ENCODE measurements at places on chromosomes 6 and 20.

DNA sequence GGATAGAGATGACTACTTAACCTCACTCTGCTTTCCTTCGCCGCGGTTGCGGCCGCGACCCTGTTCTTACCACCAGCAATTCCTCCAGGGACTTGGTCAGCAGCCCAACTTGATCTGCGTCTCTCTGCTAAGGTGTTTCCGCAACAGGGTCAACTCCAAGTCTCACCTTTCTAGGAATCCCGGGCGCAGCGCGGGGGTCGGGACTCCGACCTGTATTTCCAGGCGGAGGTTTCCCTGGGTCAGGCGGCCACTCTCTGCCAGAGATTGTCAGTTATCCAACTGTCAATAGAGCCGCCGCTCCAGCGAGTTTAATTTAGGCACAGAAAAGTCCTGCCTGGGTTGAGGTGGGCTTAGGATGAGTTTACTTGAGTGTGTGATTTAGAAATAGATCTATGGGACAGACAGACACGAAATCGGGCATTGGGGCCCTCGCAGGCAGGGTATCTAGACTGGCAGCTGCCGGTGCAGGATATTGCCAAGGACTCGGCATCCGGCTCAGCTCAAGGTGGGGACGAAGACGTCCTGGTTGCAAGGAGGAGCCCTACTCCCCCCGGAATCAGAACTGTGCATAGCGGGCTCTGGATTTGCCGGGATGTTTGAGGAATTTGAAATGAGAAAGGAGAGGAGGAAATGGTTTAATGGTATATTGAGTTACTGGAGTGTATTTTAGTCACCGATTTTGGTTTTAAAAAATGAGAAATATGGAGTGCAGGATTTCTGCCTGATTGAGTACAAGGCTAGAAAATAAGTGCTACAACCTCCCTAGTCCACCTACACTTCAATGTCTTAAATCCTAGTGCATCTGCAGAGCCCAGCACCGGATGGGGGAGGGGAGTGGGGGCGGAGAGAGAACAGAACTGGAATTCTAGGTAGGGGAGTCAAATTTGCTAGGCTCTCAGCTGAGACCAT is 23.7 kb downstream of the POM121L2 start:
- DNase-seq: no peak

DNA sequence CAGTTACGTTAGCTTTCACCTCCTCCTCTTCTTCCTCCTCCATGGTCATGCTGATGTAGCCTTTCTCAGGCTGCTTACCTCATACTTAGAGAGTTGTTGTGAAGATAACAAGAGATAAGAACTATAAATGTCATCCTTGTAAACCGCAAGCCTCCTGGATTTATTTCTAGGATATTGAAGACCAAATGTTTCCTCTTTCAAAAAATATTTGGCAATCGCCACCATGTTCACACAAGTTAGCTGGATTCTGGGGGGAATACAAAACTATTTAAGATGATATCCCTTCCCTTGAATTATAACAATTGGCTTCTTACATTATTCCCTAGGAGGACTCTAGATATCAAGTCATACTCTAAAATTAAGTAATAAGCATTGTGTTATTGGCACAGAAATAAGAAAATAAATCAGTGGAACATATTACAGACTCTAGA is 99.8 kb upstream of the PLEKHG1 start:
- DNase-seq: no peak

- no peak for DNase-seq
These were observed 25.6 kb downstream of the FUCA2 start for GRCh38 chr6:143485967-143486366.

DNA sequence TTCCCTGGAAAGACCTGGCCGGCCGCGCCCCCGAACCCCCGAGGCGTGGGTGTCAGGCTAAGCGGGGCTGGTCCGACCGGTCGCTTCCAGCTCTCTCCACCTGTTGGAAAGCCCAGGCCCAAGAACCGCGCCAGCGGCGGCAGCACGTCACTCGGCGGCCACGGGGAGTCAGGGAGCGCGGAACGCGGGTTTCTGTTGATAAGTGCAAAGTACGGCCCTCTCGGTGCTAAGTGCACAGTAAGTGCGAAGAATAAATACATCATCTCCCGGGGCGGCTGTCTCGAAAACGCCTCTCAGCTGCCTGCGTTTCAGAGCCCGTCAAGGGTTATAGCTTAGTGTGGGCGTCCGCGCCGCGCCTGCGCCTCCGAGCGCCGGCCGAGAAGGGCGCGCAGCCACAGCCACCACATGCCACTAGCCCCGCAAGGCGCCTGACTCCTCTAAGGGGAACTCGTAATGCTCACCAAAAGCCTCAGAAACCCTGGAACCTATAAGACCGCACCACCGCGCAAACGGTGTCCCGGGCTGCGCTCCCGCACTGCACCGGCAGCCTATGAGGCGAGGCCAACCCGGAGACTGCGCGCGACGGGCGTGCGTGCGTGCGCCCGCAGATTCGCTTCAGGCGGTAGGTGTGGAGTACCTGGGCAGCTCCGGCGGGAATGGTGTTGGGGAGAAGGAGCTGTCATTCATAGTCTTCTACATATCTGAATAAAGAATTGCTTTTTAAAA is 9.2 kb upstream of the TBX18 start:
- DNase-seq: no peak

DNA sequence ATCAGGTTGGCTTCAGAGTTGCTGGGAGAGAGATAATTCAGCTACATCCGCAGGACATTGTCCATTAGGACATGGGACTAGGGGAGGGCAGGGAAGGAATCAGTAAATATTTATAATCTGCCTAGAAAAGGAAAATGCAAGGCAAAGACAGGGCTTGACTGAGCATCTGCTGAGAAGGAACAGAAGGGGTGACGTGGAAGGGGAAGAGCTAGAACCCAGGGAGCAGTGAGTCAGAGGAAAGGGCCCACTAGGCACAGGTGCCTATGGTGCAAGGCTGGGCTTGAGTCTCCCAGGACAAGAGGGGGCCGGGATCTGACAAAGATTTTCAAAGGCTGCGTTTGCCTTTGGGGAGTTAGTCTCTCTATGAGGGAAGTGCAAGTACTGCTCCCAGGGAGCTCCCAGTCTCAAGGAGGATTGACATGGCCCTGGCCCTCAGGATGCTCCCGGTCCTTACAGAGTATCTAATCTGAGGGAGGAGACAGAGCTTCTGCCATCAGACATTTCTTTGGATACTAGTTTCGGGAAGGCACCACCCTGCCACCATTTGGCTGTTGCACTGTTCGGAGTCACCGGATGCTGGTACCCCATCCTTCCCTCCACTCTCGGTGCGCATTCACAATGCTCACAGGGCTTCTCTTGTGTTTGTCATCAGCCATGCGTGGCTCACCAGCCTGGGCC is 21.9 kb downstream of the VEGFA start:
- no peak for DNase-seq

GRCh38 chr6:91864911-91865310 is 1278.0 kb upstream of the MAP3K7 start:
- DNase-seq: no peak

All from stimulated activated CD8-positive, alpha-beta memory T cell treated with anti-CD3 and anti-CD28 coated beads, Interleukin-4, amount 100 ng/mL, for 24 hours (primary cell).